ENCODE measurements at places on chromosomes 7 and 10.
A peak's percentile ranks its signal among the peaks of the same experiment; 100 is the strongest.

DNA sequence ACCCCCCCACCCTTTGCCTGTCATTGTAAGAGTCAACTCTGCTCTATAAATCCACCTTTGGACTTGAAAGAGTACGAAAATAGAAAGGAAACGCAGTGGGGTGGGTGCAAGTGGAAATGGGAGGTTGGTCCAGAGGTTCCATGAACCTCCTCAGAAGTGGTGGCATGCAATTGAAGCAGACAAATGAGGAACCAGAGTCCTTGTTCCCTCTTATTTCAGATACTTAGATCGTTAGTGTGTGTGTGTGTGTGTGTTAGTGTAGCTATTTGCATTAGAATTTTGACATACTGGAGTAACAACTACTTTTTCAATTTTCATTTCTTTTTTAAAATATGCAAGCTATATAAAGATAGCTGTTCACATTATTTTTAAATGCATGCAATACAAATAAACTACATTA, 18.1 kb upstream of the TFAM start:
- no peaks in the 10 kb centered on the region for H3K27me3 ChIP-seq
- no peaks in the 10 kb centered on the region for H3K4me1 ChIP-seq
- DNase-seq = no peak
- no peaks in the 10 kb centered on the region for H3K36me3 ChIP-seq

DNA sequence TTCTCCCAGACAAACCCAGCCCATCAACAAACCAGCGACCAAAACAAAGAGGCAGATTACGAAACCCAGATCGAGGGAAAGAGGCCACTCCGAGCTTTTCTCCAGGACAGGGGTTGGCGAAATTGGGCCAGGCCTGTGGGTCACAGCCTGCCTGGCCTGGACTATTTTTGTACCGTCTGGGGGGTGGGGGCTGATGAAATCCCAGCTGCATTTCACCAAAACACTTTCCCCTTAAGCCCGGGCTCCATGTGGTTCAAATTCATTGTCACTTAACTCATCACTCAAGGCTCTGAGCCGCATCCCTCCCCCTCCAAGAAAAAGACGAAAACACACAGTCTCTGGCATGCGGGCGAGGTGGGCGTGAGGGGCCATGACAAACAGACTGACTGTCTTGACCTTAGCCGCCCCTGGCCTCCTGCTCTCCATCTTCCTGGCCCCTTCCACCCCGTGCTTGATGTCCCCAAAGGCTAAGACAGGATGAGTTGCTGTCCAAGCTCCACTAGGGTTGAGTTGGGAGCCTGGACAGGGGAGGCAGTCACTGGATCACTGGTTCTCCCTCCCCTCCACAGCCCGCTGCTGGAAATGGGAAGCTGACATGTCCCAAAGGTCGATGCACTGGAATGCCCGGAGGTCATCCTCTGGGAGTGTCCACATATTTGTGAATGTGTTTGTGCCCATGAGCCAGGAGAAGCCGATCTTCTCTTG, 19.2 kb downstream of the TMEM270 start:
- H3K27ac ChIP-seq = peak overlapping the region; percentile 66
- no peaks in the 10 kb centered on the region for H3K4me1 ChIP-seq
- no peaks in the 10 kb centered on the region for H3K27me3 ChIP-seq
- H3K4me3 ChIP-seq = no peak overlapping the region

DNA sequence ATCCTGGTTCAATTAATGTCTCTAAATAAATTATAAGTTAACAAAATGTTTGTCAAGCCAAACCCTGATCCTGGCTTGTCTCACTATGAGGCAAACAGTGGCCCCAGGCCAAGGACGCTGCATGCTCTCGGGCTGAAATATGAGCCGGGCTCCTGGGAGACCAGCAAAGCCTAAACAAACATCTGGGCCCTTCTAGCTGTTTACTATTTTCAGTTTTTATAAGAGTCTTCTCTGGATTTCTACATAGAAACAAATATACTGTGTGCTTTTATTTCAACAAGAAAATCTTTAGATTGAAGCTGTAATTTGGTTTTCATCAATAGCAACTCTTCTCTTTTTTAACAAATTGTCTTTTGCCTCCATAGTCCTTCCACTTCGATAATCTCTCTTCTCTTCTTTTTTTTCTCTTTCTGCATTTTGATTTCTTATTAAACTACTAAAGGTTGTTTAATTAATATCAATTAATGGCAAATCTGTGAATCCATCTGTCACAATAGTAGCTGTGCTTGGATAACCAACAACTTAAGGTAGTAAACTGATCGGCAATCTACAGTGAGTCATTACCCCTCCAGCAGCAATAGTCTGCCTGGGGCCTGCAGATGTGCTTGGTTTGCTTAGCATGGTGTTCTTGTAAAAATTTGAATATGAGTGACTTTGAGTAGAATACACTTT, 83.3 kb upstream of the DNAJC1 start:
- H3K27ac ChIP-seq = no peak overlapping the region
- H3K4me1 ChIP-seq = no peaks in the 10 kb centered on the region
- H3K27me3 ChIP-seq = no peaks in the 10 kb centered on the region

DNA sequence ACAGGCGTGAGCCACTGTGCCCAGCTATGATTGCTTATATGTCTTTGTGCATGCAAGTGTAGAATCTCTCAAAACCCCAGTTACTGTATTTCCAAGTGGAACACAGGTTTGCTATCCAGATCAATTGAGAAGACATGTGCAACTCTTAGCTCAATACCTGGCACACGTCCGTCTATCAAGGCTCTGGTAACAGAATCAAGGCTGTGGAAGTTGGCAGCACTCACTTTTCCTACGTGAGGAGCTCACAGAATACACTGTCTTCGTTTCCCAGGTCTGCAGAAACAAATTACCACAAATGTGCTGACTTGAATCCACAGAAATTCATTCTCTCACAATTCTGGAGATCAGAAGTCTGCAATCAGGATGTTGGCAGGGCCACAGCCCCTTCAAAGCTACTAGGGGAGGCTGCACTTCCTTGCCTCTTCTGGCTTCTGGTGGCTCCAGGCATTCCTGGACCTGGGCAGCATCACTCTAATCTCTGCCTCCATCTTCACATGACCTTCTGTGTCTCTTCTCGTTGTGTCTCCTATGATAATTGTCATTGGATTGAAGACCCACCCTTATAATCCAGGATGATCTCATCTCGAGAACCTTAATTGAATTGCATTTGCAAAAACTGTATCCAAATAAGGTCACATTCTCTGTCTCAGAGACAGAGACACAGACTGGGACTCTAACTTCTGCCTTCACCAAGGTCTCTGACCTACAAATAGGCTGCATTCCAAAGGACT, 84.8 kb upstream of the C7orf33 start:
- no peak overlapping the region for H3K27ac ChIP-seq
- H3K4me1 ChIP-seq = no peaks in the 10 kb centered on the region
- no peaks in the 10 kb centered on the region for H3K27me3 ChIP-seq
- no peak overlapping the region for H3K4me3 ChIP-seq
- no peaks in the 10 kb centered on the region for H3K36me3 ChIP-seq

- no peaks in the 10 kb centered on the region for H3K27me3 ChIP-seq
- H3K36me3 ChIP-seq = no peaks in the 10 kb centered on the region
- no peak overlapping the region for H3K27ac ChIP-seq
- DNase-seq = peak; percentile 62
These were observed 35.4 kb downstream of the TRIL start for GRCh38 chr7:28922624-28923331.
